ENCODE measurements at places on chromosomes 12 and 14.

DNA sequence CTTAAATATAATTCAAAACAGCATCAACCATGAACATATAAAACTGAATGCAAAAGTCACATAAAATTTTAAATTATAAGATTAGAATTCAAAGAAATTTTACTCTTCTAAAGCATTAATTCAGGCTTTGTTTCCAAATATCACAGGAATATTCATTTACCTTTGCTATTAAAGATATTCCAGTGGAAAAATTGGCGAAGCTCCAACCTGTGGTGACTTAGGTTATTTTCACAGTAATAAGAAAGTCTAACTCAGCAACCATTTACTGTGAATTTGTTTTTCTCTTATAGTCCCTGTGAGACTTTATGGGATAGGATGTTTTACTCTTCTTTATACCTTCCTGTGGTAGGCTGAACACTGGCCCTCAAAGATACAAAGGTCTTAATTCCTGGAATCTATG lies 3.2 kb downstream of the WDR89 start:
- no peak for DNase-seq

- no peak for DNase-seq
These were observed 13.5 kb downstream of the SLIRP start for GRCh38 chr14:77721437-77721836.

DNA sequence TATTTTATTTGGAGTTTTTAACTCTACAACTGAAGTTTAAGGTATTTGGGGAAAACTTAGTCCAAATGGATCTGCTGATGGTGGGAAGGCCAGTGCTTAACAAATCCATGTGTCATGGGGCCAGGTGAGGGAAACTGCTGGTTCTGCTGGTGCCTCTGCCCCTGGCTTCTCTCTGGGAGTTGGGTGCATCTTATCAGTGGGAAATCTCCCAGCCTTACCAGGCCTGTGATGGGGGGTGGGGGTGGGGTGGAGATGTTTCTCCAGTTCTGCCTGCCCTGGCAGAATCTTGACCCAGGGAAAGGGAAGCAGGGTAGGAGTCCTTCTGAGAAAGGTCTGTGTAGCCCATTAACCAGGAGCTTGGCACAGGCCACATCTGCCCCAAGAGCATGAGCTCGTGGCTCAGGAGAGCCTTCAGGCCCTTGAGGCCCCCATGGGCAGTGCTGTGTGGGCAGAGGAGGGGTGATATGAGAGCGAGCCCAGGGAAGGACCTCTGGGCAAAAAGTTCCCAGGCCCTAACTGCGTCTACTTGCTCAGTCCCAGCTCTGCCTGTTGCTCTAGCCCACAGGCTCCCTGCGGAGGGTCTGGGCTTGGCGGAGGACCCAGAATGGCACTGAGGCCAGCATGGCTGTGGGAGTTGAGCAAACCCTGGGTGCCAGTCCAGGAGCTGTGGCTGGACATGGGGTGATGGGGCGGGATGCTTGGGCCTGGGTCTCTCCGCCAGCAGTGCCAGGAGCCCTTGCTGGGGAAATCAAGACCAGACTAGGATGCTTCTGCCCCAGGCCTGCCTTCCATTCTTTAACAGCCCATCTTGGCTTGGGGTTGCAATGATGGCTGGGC lies 18.2 kb downstream of the VASH1 start:
- DNase-seq: no peak

GRCh38 chr12:118972982-118973381 lies 8.4 kb upstream of the SRRM4 start:
- no peak for DNase-seq

GRCh38 chr12:47397664-47398281 lies 308.1 kb downstream of the RPAP3 start:
- DNase-seq: peak; percentile 61

- no peak for DNase-seq
These were observed 2.9 kb upstream of the MSRB3 start for GRCh38 chr12:65275627-65276026.

- DNase-seq: no peak
These were observed 326.9 kb downstream of the GRIN2B start for GRCh38 chr12:13654456-13654855.

- no peak for DNase-seq
These were observed 56.8 kb downstream of the SPPL3 start for GRCh38 chr12:120847392-120847791.

- DNase-seq: no peak
These were observed 414 bp downstream of the UNC79 start for GRCh38 chr14:93431036-93431670.

- no peak for DNase-seq
These were observed 86.6 kb upstream of the TRAF3 start for GRCh38 chr14:102690509-102691286.

DNA sequence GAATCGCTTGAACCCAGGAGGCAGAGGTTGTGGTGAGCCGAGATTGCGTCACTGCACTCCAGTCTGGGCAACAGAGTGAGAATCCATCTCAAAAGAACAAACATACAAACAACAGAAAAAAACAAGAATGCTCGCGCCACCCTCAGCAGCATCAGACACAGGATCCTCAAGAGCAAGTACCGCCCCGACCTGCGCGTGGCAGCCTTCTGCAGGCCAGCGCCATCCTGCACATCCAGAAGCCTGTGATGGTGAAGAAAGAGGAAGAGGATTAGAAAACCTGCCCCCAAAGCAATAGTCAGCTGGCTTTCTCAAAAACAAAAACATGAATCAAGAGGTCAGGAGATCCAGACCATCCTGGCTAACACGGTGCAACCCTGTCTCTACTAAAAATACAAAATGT lies 30.0 kb upstream of the EID3 start:
- DNase-seq: no peak

Measured in CD4-positive, alpha-beta T cell treated with Interleukin-1 beta for 1 hour (primary cell).